ENCODE measurements at places on chromosomes 4 and X.

- no peak for DNase-seq
These were observed at the start of gene SFRP2 for GRCh38 chr4:153788413-153789276. Gene SFRP2 (minus strand): TSS chr4:153789083. CDS start chr4:153788835, 248 bp downstream.

DNA sequence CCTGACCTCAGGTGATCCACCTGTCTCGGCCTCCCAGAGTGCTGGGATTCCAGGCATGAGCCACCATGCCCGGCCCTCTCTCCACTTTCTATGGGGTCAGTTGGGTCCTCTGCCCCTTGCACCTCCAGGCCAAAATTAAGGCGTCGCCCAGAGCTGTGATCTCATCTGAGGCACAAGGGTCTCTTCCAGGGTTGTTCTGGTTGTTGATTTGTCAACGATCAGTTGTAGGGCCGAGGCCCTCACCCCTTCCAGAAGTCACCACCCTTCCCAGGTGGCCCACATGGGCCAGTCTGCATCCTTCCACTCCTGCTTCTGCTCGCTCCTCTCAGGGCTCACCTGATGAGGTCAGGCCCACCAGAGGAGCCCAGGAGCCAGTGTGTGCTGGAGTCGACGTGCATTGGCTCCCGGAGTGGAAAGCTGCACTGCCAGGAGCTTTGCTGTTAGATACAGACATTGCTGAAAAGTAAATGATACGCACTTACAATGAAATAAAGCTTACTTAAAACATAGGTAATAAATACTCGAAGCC lies 14.3 kb upstream of the TMEM271 start:
- no peak for DNase-seq

- DNase-seq, result peak; percentile 41
These were observed 14.8 kb downstream of the PDK3 start for GRCh38 chrX:24479924-24480323.

DNA sequence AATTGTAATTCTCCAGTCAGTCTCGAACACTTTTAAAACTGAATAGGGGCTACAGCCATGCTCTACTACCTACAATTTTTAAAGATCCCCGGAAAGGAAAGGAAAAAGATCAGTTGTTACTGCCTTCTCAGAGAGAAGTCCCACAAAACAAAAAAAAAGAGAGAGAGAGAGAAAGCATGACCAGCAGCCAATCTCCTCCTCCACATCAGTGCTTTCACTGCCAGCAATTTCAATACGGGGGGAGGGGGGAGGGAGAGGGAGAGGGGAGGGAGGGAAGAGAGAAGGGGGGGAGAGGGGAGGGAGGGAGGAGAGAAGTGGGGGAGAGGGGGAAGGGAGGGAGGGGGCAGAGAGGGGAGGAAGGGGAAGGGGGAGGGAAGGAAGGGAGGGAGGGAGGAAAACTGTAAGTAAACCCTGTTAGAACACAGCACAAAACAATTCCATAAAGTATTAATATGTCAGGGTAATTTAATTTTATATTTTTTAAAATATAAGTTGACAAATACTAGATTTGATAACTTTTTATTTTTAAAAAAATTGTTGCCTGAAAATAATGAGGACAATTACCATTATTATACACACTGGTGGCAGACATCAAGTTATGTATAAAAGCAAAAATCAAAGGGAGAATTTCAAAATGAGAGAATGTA lies 108.0 kb downstream of the LRBA start:
- DNase-seq, result no peak

DNA sequence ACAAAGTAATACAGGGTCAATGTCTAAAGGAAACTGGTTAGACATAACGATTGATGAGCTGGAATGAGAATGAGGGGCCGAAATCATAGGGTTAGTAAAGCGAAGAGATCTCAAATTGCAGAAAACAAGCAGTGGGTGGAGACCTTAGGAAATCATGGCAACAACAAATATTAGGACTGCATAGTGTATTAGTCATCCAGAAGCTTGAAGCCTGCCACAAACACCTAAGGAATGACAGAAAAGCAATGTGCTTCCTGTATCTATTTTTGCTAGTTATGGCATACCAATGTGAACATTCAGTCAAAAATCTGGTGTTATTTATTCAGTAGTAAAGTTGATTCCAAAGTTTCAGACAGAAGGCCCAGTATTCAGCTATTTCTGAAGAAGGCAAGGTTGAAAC lies 410.9 kb upstream of the CT83 start:
- no peak for DNase-seq

- DNase-seq, result no peak
These were observed 7.3 kb downstream of the REPS2 start for GRCh38 chrX:16953606-16954211.

GRCh38 chrX:87636533-87636932 lies 118.9 kb downstream of the KLHL4 start:
- no peak for DNase-seq

DNA sequence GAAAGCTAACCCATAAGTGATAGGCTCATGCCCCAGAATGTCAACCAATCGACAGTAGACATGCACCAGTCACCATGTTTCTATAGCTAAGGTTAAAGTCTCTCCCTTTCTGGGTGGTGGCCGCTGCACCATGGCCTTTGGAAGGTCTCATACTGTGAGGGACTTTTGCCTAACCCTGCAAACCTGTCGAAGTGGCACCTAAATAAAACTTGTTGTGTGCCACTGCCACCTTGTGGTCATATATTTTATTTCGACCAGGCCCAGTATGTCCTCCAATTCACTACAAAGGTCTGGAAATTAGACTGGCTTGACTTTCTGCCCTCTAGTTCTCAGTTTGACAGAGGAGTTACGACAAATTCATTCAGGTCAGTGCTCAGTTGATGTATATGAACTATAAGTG lies 163.1 kb downstream of the SMARCA1 start:
- peak; percentile 1 for DNase-seq

- DNase-seq, result no peak
These were observed 345.1 kb upstream of the TACR3 start for GRCh38 chr4:104064646-104065577.

DNA sequence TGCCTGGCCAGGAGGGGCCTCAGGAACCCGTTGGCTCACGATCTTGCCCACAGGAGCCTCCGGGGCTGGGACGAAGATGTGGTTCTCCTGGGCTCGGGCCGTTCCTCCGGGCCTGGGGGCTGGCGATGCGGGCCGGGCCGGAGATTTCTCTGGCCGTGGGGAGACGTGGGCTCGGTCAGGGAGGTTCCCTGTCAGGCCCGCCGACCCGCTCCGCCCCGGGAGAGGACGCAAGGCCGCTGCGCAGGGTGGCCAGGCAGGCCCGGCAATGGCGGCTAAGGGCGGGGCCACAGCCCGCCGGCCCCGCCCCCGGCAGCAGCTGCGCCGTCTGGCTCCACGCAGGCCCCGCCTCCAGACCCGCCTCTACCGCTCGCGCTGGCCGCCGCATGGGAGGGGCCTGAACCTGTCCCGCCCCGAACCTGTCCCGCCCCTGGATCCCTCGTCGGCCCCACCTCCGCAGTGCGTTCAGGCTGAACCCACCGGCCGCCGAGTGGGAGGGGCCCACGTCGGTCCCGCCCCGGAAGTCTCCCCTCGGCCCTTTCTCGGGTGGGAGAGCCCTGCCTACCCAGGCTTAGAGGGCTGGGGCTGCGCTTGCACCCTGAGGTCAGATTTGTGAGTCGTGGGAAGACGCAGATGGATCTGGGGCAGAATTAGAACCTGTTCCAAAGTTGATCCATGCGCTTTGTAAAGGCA lies at the start of gene FAM3A:
FAM3A (minus strand) TSS at position 267 of the 690 bp plus-strand sequence. CDS start 460 bp downstream, outside the sequence.
- DNase-seq, result peak; percentile 91

DNA sequence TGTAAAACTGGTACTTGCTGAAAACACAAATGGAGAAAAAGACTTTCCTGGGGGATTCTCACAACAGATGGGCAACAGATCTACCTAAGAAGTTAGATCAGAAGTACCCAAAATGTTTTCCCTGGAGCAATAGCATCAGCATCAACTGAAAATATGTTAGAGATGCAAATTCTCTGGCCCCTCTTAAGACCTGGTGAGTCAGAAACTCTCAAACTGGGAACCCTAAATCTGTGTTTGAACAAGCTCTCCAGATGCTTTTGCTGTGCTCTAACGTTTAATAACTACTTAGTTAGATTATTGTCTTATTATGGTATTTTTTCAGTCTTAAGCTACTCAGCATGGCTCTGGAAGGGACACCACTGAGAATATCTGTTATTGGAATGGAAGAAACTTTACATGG lies 55.2 kb upstream of the TRPC3 start:
- DNase-seq, result no peak

- no peak for DNase-seq
These were observed 688 bp upstream of the EVC start for GRCh38 chr4:5710065-5710960.

- DNase-seq, result no peak
These were observed 37.6 kb downstream of the IDS start for GRCh38 chrX:149467461-149467860.

GRCh38 chrX:97155816-97156215 lies 272.1 kb downstream of the RPA4 start:
- DNase-seq, result no peak

DNA sequence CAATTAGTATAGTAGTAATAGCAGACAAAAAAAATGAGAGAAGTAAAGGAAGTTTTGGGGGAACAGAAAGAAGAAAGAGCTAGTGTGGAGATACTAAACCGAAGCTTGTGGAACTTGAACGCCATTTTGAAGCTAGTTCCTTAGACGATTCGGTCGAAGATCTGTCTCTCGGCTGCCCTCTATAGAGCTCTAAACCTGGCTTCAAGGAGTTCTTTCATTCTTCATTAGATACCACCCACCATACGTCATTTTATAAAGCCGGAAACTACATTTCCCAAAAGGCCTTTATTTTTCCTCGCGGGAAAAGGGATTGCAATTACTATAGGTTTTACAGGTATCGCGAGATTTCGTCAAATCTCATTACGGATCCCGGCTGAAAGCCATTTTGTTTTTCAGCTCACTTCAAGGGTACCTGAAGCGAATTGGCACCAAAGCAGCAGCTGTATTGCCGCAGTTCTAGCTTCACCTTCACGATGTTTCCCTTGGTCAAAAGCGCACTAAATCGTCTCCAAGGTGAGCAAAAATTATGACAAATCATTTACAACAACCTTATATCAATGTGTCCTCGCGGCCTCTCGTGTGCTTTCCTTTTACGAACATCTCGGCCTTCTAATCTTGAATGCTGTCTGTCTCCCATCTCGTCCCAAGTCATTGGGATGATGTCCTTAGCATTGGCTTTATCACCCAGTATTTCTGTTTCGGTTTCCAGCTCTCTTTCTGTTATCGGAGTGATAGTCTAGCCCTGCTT lies at the start of gene COX7B:
COX7B (plus strand) TSS at position 388 of the 748 bp plus-strand sequence; CDS start at position 474, 86 bp downstream.
- DNase-seq, result peak; percentile 20

DNA sequence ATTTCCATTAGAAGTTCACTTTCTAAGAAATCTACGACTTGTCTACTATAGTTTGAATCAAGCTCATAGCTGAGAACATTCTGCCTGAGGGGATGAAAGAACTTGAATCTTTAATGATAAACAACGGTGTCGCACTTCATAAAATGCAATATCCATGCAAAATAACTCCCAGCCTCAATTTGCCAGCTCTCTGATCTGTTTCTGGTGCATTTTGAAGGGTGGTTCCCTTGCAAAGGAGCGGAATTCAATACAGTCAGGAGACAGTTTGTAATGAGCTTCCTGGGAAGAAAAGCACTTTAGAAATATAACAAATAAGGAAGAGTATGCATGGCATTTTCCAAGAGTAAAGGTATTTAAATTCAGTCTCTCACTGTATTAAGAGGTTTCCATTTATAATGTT lies 80.0 kb downstream of the PCYT1B start:
- DNase-seq, result no peak

- no peak for DNase-seq
These were observed 499 bp upstream of the NFXL1 start for GRCh38 chr4:47914926-47915237.

GRCh38 chr4:2696423-2696822 lies 59.7 kb downstream of the TNIP2 start:
- DNase-seq, result no peak

DNA sequence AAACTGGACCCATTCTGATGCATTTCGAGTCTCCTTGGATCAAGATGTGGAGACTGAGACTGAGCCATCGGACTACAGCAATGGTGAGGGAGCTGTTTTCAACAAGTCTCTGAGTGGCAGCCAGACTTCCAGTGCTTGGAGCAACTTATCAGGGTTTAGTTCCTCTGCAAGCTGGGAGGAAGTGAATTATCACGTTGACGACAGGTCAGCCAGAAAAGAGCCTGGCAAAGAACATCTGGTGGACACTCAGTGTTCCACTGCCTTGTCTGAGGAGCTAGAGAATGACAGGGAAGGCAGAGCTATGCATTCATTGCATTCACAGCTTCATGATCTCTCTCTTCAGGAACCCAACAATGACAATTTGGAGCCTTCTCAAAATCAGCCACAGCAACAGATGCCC lies 84.8 kb downstream of the NEUROG2 start:
- no peak for DNase-seq

DNA sequence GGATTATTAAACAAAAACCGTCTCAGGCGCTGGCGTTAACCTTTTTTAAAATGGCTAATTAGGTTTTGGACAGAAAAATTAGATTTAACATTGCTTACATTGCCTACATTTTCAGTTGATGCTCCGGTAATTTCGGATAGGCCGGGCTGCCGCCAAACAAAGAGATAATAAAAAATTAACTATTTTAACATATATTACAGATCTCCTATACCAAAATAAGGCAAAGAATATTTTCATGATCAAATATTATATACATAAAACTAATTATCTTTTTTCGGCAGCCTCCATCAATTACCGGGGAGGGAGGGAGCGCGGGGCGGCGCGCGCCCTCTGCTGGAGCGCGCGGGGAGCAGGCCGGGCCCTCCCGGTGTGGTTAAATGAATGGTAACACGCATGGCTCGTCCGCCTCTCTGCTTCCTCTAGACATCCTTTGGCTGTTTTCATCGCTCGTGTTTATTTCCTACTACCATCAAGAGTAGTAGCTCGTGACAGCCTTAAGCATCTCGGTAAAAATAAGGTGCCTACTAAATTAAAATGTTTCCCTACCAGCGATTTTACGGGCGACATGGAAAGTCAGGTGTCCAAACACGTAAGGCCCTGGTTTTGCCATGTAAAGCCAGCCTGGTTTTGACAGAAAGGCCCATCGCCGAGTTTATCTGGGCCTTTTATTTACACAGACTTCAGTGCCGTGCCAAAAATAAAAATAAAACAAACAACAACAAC lies 52.4 kb upstream of the TMEM33 start:
- peak; percentile 23 for DNase-seq

GRCh38 chr4:113524505-113525186 lies 236.9 kb downstream of the CAMK2D start:
- DNase-seq, result no peak

DNA sequence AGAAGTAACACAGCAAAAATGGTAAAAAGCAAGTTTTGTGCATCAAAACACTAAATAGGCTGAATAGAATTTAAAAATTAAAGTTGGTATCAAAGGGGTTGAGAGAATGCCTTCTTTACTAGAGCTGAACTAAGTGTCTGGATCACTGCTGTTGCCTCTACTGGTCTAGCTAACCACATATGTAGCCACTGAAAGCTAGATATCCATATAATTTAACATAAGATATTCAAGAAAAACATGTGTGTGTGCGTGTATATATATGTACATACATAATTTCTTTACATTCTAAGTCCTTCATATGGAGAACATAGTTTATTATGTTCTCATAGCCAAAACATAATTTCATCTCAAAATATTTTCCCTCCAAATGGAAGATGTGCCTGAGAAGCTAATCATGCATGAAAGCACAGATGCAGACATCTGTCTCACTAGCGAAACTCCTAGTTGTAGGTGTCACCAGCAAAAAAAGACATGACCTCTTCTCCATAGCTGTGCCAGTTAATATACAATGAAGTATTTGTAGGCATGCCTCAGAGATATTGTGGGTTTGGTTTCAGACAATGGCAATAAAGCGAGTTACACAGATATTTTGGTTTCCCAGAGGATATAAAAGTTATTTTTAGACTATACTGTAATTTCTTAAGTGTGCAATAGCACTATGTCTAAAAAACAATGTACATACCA lies 47.3 kb downstream of the PDE5A start:
- DNase-seq, result no peak
